ENCODE measurements at places on chromosomes 2 and 18.

GRCh38 chr2:232587512-232587911 lies 37.0 kb downstream of the EIF4E2 start:
- no peak for DNase-seq

DNA sequence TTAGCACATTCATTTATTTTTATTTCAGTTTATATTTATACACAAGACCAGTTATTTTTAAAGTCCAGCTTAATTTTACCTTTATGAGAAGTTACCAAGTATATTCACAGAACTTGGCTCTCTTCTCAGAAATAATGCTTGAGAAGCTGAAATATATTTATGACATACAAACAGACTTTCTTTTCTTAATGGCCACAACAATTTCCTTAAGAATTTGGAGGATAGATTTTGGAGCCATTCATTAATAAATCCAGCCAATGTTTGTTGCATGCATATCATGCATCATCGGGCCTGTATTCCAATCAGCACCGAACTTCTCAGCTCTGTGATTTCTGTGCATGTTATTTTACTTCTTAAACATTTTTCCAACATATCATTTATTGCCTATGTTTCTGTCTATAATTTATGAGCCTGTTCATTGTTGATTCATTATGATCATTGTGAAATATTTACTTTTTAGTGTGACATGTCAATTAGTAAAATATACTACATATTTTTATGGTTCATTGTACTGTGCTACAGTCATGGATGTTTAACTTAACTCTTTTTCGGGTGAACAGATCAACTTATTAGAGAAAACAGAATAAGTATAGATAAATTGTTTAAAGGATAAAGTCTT lies 3.5 kb downstream of the GULP1 start:
- DNase-seq: no peak

GRCh38 chr2:120110062-120110362 lies 97.1 kb downstream of the EPB41L5 start:
- DNase-seq: no peak

- no peak for DNase-seq
Measured at GRCh38 chr2:47259829-47260228, 104.7 kb upstream of the STPG4 start.

DNA sequence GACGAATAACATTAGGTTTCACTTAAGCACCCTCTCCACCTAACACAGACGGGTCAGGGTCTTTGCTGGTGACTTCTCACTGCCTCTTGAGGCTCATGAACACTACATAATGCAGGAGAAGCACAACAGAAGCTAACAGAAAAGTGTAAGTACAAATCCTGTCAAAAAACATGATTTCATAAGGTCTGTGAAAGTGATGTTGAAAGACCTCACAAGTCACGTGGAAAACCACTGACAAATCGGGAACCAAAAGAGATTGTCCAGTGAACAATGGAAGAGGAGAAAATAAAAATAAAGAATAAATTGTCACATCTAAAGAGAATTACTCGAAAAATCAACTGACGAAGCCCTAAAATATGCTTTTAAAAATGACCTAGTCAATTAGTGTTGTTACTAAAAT lies 14.0 kb downstream of the PSD4 start:
- no peak for DNase-seq

GRCh38 chr2:108288534-108289106 lies at the start of gene SULT1C2:
TSS of gene SULT1C2 (plus strand) at chr2:108288895. CDS start at chr2:108293668, 4,773 bp downstream.
- DNase-seq: no peak

DNA sequence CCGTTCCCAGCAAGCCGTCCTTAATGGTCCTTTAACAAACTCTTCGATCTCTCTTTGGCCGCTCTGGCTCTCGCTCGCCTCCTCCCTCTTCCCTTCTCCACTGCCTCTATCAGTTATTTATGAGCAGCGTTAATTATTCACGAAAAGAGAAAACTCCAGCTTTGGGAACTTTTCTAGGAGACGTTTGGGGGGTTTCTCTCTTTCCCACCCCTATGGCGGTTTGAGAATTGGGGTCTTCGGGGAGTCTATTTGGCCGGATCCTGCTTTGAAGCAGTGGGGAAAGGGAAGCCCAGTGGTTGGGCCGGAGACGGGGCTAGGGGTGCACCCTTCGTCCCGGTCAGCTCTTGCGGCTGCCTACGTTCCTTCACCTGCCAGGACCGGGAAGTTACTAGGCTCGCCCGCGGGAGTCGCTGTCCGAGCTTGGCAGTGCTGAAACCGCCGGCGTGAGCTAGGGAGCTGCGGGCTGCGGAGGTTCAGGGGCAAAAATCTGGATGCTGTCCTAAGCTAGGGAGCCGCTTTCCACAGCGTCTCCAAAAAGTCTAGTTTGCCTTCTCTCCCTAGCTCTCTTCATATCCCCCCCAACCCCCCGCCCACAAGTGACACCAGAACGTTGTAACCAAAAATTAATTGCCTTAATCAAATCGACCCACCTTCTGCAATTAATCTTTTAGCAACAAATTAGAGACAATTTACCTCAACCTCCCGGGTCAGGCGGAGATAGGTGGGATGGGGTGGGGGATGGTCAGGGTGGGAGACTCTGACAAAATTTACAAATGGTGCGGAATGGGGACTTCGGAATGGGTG lies 8.9 kb upstream of the SKOR2 start:
- DNase-seq: peak; percentile 43

- peak; percentile 96 for DNase-seq
Measured at GRCh38 chr2:170739048-170739447, 23.9 kb downstream of the SP5 start.

GRCh38 chr2:216678098-216678465 lies 17.3 kb downstream of the IGFBP5 start:
- no peak for DNase-seq

GRCh38 chr2:23595601-23596251 lies 210.7 kb downstream of the KLHL29 start:
- DNase-seq: peak; percentile 19

GRCh38 chr18:67608615-67609273 lies 92.2 kb upstream of the DSEL start:
- DNase-seq: peak; percentile 10

DNA sequence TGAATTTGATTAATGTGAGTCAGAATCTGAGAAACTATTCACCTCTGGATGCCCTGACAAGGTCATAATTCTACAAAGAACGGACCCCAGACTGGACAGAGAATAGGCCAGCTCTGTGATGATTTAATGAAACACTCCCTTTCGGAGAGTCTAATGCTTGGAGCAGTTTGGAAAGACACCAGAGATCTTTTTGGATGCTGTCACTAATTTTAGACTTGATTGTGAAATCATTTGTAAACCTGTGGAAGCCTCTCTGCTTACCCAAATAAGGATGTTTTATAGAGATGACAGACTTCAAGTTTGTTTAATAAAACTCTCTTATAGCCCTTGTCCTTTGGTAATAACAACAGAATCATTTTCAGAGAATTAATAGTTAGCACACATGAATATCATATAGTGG lies 83.5 kb downstream of the MYL12B start:
- peak; percentile 18 for DNase-seq

GRCh38 chr2:239538357-239539052 lies 137.7 kb upstream of the HDAC4 start:
- DNase-seq: no peak

DNA sequence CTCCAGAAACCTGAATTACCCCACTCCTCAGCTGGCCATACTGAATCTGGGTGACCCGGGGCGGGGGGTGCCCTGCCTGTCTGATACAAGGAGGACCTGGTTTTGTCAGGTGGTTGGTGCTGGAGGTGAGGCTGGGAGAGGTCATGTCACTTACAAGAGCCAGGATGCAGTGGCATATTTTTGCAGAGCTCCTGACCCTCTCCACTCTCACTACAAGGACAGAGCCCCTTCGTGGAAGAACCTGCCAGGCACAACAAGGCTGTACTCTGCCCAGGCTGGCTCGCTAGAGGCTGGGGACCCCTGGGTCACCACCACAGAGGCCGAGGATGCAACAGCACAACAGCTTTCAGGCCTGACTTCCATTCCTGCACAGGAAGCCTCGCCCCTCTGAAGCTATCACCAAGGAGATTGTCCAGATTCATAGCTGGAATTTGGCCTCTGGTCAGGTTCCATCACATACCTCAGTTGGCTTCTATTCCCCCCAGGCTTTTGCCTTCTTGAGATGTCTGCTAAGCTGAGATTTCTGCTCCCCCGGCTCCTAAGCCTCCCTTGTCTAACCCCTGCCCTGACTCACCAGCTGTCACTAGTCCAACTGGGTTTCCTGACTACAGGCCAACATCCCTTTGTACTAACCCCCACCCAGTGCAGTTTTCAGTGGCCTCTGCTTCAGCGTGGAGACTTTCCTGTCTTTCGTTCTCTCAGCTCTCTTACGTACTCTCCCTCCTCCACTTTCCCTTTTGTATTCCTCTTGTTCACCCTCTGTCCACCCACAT lies 132.5 kb upstream of the EPAS1 start:
- DNase-seq: peak; percentile 76

DNA sequence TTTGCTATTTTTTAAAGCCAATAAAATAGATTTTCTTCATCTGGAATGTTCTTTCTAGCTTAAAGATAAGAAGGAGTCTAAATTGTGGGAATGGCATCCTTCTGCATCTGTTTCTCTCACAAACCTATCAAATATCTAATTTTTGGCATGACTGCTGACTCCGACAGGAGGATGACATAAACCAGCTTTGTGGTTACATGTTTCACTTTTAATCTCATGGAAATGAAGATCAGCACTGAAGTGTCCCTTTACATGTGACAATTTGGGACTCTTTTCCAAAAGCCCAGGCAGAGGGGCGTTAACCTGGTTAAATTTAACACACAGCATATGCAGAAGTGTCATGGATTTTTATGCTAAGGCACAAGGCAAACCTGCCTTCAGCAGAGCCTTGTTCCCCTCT lies 694.7 kb downstream of the ARHGAP15 start:
- DNase-seq: no peak

DNA sequence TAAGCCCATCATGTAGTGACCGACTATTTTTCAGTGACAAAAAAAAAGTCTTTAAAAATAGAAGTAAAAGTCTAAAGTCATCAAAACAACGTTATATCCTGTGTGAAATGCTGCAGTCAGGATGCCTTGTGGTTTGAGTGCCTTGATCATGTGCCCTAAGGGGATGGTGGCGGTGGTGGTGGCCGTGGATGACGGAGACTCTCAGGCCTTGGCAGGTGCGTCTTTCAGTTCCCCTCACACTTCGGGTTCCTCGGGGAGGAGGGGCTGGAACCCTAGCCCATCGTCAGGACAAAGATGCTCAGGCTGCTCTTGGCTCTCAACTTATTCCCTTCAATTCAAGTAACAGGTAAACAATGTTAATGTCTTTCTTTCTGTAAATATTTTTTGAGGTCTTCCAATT lies at the start of gene CD28:
CD28 (plus strand) TSS at position 237 of the 400 bp plus-strand sequence; CDS start at position 295, 58 bp downstream.
- DNase-seq: no peak

DNA sequence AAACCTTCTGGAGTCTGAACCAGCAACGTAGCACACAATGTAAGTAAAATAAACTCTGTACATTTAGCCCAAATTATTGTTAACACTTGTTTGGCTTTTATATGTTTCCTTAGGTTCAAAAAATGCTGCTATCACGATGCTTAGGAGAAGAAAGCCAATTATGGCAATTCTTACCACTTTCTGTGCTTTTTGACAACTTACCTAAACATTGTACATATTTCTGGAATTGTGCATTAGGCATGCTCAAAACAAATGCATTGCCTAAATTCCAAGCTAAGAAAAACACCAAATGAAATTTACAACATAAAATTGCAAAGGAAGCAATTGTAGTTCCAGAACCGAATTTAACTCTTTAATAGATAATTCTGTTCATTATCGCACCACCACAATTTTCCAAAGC lies 585.6 kb upstream of the DSEL start:
- DNase-seq: no peak

GRCh38 chr18:67951137-67951536 lies 434.6 kb upstream of the DSEL start:
- DNase-seq: peak; percentile 19

Data from mammary epithelial cell (primary cell).